ENCODE measurements at places on chromosomes 16 and 17.

- no peak for DNase-seq
Observed at GRCh38 chr16:8963010-8963820, 491 bp downstream of the USP7 start.

- no peak for DNase-seq
Observed at GRCh38 chr17:80965606-80966005, 26.0 kb upstream of the CHMP6 start.

GRCh38 chr17:4485676-4486646, 12.7 kb upstream of the SPNS2 start:
- DNase-seq, result no peak

GRCh38 chr16:88769617-88770460, 15.2 kb downstream of the PIEZO1 start:
- DNase-seq, result no peak

DNA sequence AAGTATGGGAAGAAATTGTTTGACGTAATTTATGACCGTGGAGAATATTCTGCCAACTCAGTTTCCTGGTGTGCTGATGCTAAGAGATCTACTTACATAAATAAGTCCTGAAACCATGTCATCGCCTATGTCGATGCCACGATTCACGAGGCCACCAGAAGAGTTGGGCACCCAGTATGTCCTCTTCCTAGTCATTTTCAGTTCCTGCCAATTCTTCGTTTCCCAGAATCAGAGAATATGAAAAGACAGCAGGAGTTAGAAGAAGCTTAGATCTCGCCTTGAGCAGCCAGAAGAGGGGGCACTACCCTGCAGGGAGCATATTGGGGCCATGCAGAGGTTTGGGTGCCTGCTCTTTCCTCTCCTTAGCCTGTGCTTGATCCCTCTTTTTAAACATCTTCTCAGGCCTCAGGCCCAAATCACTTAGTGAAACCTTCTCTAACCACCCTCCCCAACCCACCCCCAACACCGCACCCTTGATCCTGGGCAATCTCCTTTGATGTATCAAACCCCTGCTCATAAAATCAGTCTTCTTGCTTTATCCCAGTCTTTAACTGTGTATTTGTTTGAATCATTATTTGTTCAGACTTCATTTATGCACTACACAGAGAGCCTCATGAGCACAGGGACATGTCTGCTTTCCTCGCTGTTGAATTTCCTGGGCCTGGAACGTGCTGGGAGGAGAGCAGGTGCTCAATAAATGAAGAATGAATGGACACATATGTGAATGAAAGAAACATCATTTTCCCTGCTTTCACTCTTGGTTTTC, 12.2 kb upstream of the LONP2 start:
- DNase-seq, result no peak

DNA sequence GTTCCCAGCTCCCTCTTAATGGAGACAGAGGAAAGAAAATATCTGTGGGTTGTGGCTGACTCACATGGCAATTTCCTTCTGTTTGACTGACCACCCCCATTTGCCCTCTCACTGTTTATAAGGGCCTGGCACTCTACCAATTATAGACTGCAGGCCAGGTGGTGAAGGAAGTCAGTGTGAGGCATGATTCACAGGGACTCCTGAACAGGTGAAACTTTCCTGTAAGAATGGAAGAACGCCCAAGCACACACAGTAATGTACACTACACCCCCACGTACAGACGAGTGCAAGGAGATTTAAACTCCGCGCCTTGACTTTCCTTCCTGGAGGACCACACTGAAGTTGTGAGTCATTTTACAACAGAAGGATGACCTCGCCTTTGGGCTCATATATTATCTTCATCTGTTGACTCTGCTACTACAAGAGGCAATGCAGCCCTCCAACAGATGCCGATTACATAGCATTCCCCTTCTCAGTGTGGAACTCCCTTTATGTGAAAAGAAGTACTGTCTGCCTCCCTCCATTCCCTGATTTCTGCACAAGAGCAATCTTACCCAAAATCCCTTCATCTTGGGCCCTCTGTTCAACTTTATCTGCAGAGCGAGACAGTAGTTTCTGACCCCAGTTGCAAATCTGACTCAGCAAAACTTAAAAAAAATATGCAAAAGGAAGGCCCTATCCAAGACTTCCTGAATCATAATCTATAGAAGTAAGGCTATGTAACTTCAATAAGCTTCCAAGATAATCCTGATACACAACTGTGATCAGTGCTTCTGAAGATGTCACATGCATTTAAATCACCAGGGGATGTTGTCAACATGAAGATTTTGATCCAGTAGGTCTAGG, 163.6 kb downstream of the SHISA6 start:
- DNase-seq, result no peak

DNA sequence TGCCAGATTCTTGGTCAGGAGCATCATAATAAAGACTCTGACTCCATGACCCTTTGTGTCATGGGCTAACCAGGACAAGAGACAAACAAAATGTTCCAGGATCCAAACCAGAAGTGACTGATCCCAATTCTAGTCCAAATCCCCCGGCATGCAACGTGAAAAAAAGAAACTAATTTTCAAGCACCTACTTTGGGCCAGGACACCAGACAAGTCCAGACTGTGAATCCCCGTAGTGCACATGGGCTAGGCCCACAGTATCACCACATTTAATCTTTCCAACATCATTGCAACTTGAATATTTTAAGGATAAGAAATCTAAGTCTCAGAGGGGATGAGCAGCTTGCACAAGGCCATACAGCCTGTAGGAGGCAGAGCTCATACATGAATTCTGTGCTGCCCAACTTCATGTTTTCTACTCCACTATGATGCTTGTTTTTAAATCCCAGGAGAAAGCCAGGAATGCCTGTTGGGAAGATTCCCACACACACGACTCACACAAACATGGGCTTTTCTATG, 365.7 kb downstream of the NPIPA8 start:
- DNase-seq, result no peak

DNA sequence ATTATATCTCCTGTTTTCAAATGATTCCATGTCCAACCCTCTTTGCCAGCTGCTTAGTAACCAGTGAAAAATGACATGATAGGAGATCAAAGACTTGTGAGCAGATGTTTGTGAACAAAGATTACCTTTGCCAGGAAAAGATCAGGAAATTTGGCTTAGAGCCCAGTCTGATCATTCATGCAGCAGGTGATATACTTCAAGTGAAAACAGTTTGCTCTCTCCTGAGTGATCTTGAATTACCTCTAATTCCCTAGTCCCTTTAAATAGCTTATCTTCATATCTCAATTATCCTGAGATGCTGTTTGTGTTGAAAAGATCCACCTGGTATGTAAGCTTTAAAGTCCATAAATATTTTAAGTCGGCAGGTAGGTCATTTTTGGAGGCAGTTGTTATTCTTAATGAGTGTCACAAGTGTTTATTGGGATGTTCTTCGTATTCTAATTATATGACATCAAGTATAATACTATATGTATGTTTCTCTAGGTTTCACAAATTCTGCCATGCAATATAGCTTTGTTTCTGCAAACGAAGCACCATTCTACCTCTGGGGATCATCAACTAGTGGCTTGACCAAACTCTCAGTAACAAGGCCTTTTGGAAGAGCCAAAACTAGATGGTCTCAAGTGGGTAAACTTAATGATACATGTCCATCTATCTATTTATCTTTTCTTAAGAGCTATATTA, 13.2 kb upstream of the VPS35L start:
- DNase-seq, result peak; percentile 94

- DNase-seq, result no peak
Observed at GRCh38 chr16:48121276-48121675, 34.5 kb downstream of the ABCC12 start.

- no peak for DNase-seq
Observed at GRCh38 chr17:14780097-14780651, 479.3 kb downstream of the HS3ST3B1 start.

- no peak for DNase-seq
Observed at GRCh38 chr17:65550758-65551157, 10.7 kb downstream of the AXIN2 start.

GRCh38 chr17:1294157-1294717, 14.8 kb downstream of the TRARG1 start:
- DNase-seq, result no peak

DNA sequence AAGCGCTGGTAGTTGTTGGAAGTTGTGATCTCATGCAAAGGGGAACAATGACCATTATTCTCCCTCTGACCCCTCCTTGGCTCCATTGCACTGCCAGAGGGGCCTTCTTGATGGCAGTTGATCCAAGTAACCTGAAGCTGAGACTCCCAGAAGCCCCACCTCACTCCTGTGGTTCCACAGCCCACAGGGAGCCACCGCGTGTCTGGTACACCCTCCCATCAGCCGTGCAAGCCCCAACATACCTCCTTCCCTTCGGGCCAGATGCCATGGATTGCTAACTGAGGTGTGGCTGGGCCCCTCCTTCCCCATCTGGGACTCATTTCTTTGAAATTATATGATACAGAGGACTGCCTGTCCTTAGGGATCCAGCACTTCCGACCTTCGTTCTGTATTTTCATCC, 17.8 kb downstream of the SAP30BP start:
- no peak for DNase-seq

DNA sequence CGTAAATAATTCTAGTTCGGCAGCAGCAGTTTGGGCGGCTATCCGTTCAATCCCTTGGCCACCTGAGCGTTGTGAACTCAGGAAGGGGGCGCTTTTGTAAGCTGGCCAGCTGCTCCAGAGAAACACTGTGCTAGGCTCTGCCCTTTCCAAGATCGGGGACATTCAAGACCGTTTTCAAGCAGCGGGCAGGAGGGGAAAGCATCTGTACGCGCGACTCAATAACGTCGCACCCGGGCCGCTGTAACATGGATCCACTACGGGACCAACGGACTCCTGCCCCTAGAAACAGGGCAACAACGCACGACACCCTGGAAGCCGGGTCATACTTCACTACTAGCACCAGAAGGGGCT, 463 bp downstream of the TOP2A start:
- DNase-seq, result no peak

- no peak for DNase-seq
Observed at GRCh38 chr17:30237296-30238002, 2.0 kb upstream of the SLC6A4 start.

DNA sequence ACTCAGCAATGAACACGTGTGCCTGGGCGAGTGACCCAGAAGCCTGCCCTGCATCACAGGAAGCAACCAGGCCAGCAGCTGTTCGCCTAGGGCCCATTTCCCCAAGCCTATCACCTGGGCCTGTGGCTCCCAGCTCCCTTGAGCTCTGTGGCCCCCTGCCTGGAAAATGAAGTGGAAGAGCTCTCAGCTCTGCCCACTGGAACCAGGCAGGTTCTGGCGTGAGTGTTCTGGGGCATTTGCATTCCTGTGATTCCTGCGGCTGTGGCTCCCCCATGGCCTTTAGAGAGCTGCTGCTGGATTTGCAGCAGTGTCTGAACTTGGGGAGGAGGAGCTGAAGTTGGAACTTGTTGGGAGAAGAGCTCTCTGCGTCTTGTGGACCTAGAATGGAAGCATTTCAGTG, 22.8 kb downstream of the PGS1 start:
- DNase-seq, result no peak

DNA sequence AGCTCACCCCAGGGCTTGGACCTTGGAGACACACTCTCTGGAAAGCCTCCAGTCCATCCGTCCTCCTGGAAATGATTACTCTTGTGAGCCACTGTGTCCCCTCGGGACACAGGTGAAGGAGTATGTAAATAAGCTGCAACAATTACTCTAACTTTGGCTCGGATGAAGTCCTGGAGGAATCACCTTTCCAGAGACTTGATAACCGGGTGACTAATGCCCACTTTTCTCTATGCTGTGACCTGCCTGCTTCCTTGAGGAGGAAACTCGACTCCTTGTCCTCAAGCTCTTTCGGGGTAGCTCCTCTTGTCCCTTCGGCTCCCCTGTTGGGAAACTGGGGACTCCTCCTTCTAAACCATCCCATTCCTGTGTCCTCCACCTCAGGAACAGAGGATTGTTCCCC, at the start of gene OR1A1:
OR1A1 (plus strand) TSS at position 301 of the 400 bp plus-strand sequence. CDS start 7,954 bp downstream, outside the sequence.
- no peak for DNase-seq

DNA sequence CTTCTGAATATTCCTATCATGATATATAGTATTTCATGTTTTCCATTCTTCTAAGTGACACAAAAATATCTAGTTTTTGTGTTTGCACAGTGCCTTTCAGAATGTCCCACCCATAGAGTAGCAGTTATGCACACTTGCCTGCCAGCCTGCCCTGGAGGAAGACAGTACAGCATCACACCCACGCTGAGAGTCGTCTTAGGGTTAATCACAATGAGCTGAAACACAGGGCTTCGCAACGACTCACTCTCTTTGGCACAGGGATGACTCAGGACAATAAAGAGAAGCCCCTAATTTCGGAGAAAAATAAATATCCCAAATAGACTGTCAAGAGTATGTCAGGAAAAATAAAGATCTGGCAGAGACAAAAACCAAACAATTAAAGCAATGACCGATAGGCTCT, 11.6 kb upstream of the NDUFAB1 start:
- DNase-seq, result no peak

- DNase-seq, result no peak
Observed at GRCh38 chr17:78774956-78775571, 7.0 kb downstream of the CYTH1 start.

DNA sequence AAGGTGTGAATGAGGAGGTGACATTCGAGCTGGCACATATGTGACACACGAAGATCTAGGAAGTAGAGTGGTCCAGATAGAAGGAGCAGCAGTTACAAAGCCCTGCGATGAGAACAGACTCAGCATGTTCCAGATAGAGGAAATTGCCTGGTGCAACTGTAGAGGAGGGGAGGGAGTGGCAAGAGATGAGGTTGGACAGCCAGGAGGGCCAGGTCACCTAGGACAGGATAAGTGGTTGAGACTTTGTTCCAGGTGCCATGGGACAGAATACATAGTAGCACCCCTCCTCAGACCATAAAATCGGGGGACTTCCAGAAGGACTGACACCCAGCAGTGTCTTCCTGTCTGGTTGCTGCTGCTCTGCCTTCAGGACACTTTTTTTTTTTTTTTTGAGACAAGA, 11.0 kb upstream of the CENPT start:
- no peak for DNase-seq

- DNase-seq, result peak; percentile 66
Observed at GRCh38 chr16:67393111-67393787, at the start of gene TPPP3. Gene TPPP3 (minus strand): TSS chr16:67393498. CDS start chr16:67391111, 2,387 bp downstream.

- no peak for DNase-seq
Observed at GRCh38 chr16:87541147-87541871, 48.5 kb upstream of the ZCCHC14 start.

GRCh38 chr17:4365628-4366326, 698 bp downstream of the UBE2G1 start:
- peak; percentile 8 for DNase-seq

- DNase-seq, result no peak
Observed at GRCh38 chr17:57756951-57757350, 11.9 kb upstream of the CCDC182 start.

- no peak for DNase-seq
Observed at GRCh38 chr17:56172517-56172982, 19.3 kb downstream of the ANKFN1 start.

Data from NCI-H2081 (cell line).